Epithelial cell of prostate (primary cell): ENCODE measurements at places on chromosomes 6 and 20.

DNA sequence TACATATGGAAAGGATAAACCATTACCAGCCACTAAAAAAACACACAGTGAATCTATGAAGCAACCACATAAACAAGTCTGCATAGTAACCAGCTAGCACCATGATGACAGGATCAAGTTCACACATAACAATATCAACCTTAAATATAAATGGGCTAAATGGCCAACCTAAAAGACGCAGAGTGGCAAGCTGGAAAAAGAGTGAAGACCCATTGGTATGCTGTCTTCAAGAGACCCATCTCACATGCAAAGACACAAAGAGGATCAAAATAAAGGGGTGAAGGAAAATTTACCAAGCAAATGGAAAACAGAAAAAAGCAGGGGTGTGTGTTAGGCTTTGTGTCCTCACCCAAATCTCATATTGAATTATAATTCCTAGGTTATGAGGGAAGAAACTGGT, 909.2 kb downstream of the EPHA7 start:
- no peak for DNase-seq

DNA sequence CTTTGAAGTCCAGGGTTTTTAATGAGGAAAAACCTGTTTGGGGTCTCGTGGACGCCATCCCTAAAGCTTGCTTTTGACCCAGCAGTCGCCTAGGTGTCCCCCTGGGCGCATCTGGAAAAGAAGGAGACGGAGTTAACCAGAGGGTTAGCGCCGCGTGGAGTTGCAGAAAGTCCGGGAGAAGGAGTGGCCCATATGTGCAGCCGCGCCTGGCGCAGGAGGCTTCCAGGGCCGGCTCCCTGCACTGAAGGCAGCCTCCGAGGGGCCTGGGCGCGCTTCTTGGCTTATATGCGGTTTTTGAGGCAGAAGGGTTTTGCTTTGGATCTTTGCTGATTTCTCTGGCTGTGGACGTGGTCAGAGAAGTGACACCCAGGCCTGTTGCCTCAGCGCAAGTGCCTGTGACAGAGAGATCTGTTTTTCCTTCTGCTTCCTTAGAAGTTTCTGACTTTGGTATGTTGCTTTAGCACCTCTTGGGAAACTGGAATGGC, 987 bp downstream of the TMEM181 start:
- no peak for DNase-seq

- DNase-seq = no peak
These were observed 155.3 kb upstream of the SYNCRIP start for GRCh38 chr6:85797993-85798392.

- DNase-seq = no peak
These were observed 190.1 kb downstream of the CDH4 start for GRCh38 chr20:61442075-61442670.

DNA sequence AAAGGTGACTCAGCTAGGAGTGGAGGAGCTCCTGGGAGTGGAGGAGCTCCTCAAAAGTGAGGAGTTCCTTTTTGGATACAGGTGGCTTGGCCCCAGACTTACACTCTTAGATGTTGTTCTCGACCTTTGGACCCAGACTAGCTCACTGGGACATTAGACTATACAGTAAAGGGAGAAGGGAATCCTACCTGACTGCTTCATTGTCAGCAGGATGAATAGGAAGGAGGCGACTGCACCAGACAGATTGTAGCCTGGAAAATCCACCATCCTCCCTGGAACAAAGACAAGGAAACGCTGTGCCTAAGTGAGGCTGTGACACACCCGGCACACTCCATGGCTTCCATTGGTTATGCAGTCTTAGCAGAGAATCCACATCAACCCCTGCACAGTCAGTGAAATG, at the start of gene BTNL2:
TSS of gene BTNL2 (minus strand) at position 325 of the 400 bp plus-strand sequence. CDS start at position 267, 58 bp downstream.
- no peak for DNase-seq

DNA sequence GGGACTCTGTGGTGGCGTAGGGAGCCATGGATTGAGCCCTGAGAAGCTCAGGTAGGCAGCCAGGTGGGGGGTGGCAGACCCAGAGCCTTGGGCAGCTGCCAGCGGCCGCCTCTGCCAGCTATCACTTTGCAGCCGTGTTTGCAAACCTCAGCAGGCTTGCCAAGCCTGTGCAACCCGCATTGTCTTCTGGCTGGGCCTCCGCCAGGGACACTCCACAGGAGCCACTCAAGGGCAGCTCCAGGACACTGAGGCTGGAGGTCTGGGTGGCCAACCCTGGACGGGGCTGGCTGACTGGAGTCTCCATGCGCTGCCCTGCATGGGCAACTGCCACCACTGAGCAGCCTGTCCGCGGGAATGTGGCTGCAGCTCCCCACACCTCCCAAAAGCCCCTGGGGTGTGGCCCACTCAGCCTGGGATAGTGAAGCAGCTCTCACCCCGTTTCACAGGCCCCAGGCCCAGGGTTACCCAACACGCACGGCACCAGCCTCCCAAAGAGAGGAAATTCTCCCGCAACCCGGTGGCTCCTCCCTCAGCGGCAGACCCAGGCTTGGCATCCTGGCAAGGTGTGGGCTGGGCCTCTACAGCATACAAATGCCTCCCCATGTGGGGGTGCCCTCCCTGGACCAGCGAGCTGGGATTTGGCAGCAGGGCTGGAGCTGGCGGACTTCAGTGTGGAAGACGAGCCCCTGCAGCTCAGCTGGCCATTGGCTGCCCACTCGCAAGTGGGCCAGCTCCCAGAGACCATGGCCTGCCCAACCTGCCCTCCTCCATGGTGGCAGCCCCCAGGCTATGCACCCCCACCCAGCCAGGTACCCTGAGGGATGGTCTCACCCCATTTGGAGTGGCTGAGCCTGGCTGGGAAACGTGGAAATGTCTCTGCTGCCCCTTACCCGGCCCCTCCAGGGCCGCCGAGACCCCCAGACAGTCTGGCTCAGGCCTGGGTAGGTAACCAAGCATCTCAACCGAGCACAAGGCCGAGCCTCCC, 2.9 kb downstream of the CHRNA4 start:
- no peak for DNase-seq

DNA sequence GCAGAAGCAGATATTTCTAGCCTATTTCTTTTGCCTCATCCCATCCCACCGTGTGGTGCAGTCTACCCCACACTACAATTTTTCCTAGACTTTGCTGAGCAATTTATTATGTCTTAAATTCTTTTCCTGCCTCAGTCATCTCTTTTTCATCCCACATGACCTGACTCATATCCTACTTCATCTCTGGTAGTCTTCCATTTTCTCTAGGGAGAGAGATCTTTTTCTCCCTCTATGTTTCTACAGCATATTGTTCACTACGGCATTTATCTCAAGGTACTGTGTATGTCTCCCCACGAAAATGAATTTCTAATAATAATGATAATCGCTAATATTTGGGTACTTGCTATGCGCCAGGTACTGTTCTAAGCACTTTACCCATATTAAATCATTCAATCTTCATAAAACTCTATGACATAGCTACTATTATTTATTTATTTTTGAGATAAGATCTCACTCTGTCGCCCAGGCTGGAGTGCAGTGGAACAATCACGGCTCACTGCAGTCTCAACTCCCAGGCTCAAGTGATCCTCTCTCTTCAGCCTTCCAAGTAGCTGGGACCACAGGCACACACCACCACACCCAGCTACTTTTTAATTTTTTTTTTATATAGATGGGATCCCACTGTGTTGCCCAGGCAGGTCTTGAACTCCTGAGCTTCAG, 15.6 kb downstream of the PDSS2 start:
- DNase-seq = no peak

GRCh38 chr6:88698661-88699060, 264.8 kb downstream of the RNGTT start:
- DNase-seq = no peak

DNA sequence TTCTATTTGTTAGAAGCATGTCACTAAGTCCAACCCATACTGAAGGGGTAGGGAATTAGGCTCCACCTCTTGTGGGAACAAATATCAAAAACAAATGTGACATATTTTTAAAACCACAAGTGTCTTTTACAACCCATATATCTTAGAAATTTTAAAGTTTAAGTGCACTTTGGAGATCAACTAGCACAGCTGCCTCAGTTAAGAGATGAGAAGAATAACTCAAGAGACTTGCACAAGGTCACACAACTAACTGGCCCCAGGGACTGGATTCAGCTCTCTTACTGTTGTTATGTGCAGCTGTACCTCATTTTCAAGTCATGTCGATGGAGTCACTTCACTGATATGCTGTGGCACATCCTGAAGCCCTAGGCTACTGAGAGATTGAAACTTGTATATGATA, 102.9 kb upstream of the BMP2 start:
- no peak for DNase-seq

- no peak for DNase-seq
These were observed 45.4 kb upstream of the RPL7L1 start for GRCh38 chr6:42834056-42834455.

DNA sequence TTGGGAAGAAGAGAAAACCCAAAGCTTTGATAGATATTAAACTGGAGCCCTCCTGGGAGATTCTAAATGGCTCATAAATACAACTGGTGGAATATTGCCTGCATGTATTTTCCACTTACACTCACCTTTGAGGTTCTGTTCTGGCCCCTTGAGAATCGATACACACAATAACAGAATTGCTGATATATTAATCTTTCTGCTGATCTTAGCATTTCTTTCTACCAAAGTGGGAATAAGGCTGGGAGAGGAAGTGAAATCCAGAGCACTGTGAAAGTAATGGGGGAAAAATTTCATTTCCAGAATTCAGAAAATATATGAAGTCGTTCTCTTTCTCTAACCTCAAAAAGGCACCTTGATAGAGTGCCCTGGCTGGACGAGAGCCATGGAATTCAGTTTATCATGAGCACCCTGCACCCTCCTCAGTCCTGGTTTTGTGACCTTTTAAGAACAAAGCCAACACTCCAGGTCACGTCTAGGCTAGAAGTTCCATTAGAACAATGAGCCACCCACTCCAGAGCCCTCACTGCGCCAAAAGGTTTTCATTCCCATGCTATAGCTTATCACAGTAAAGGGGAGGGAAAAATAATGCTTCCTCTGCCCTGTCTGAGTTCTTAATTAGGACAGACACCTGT, 244.5 kb downstream of the CD83 start:
- DNase-seq = no peak

DNA sequence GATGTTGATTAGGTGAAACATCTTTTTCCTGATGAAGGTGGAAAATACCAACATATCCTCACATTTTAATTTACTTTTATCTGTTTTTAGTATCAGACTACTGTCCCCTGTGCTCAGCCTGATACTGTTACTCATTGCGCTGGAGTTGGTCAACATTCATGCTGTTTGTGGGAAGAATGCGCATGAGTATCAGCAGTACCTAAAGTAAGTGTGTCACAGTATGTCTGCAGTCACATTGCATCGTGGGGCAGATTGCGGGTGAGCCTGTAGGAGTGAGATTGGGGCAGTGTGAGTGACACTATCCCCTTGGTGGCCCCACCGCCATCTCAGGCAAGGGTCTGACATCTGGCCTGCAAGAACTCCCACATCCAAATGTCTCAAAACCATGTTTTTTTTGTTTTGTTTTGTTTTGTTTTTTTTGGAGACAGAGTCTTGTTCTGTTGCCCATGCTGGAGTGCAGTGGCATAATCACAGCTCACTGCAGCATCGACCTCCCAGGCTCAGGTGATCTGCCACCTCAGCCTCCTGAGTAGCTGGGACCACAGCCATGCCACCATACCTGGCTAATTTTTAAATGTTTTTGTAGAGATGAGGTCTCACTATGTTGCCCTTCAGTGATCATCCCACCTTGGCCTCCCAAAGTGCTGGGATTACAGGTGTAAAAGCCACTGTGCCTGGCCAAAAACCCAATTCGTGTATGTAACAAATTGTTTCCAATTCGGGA, 27.8 kb downstream of the ERMARD start:
- DNase-seq = no peak

DNA sequence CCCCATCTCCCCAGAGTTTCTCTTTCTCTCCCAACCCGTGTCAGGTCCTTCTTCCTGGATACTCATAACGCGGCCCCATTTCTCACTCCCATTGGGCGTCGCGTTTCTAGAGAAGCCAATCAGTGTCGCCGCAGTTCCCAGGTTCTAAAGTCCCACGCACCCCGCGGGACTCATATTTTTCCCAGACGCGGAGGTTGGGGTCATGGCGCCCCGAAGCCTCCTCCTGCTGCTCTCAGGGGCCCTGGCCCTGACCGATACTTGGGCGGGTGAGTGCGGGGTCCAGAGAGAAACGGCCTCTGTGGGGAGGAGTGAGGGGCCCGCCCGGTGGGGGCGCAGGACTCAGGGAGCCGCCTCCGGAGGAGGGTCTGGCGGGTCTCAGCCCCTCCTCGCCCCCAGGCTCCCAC, at the start of gene HLA-F:
TSS of gene HLA-F (plus strand) at position 173 of the 404 bp plus-strand sequence. CDS start at position 203, 30 bp downstream.
- DNase-seq = peak; percentile 57

GRCh38 chr20:17636523-17637412, 45.3 kb downstream of the RRBP1 start:
- DNase-seq = no peak

DNA sequence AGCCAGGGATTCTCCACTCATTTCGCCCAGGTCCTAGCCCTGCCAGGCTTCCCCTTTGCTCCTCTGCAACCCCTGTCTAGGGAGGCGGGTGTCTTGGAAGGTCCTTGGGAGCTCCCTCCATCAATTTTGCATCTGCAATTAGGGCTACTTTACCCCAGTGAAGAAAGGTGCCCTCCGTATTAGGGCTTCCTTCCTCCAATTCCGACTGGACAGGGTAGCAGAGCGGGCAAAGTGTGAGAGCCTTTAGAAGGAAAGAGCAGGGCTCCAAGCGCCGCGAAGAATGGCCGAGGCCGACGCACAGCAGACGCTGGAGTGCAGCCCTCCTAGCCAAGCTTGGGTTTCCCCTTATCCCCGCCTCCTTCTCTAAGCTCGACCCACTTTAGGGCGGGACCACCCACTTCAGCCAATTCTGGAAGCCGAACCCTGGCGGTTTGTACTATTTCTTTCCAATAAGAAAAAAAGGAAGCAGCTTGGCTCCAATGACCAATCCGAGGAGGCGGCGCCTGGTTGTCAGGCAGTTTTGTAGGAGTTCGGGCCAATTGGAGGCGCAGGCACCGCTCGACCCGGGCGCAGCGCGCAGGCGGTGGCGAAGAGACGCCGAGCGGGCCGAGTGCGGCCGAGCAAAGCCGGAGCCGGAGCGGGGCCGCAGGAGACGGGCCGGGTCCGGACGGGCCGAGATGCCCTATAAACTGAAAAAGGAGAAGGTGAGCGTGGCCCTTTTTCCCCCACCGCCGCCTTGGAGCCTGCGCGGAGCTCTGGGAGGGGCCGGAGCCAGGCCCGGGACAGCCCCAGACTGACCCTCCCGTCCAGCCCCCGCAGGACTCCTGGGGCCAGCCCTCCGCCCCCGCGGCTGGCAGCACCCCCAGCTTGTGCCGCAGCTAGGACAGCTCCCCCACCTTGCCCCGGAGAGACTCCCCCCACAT, at the start of gene PPP2R5D:
TSS of gene PPP2R5D (plus strand) at position 570 of the 923 bp plus-strand sequence. CDS start at position 678, 108 bp downstream.
- peak; percentile 94 for DNase-seq

GRCh38 chr6:7252390-7252789, 60.6 kb downstream of the SSR1 start:
- no peak for DNase-seq

DNA sequence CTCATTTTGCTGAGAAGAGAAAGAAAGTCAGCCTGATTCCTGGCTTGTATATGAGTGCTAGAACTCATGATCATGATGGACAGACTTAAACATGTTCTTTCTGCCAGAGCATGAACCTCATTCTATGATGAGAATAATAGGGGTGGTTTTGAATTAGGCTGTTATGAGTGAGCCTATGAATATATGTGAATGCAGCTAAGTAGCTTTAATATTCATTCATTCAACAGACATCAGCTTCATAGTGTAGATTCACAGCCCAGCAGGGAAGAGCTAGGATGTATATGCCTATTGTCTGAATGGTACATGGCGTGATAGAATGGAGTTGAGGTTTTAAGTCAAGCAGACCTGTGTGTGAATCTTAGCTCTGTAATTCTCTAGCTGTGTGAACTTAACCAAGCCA, 573.2 kb downstream of the DHX35 start:
- no peak for DNase-seq
